ENCODE measurements at places on chromosomes 4 and X.

DNA sequence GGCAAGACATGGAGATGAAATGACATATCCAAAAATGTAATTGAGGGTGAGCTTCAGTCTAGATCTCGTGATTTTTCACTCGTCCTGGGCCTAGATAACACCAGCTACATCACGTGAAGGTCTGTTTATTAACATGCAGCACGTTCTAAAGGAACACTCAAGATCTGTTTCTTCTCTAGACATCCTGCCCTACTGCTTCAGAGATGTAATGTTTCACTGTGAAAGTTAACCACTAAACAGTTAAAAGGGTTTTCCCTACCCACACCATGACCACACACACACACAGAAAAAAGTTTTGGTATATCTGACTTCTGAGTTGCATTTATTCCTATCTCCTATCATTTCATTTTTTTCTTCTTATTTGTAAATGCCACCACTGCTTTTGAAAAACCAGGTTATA is 52.3 kb upstream of the SMIM31 start:
- no peak for DNase-seq

- DNase-seq: no peak
Measured at GRCh38 chr4:24800325-24800895, 5.0 kb downstream of the SOD3 start.

DNA sequence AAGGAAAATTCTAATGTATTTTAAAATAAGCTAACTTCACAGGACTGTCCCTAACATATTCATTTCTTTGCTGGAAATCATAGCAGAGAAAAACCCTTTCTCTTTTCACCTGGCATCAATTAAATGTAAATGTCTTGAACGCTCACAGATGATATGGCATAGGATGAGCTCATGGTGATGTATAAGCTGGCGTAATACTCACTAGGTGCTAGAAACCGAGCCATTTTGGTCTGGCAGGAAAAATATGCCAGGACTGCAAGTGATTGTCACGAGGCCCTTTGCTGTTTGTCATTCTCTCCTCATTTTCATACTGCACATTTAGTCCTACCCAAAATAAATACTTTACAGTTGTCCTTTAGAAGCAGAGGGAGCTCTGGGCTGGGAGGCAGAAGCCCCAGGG is 222.7 kb upstream of the LNX1 start:
- DNase-seq: no peak

- DNase-seq: no peak
Measured at GRCh38 chr4:154625971-154626370, 13.5 kb upstream of the FGG start.

DNA sequence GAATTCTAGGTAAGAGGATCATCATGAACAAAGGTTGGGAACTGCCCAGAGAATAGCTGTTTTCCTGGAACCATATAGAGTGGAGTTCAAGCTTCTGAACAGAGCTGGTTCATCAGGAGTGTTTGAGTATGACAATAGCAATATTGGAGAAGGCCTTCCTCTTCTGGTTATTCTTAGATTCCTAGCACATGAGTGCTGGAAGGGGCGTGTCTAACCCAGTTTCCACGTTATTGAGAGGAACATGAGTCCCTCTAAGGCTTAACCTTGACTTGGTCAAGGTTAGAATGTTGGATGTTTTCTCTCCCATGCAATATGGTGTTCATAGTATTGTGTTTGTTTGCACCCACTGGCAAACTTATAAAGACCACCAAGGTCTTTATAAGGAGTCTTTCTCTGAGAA is 101.3 kb downstream of the TSPAN7 start:
- no peak for DNase-seq

All from AG08395 (cell line).